ENCODE measurements at places on chromosomes 2 and 18.

GRCh38 chr2:68463287-68463877 is 3.7 kb downstream of the FBXO48 start:
- DNase-seq: peak; percentile 49

DNA sequence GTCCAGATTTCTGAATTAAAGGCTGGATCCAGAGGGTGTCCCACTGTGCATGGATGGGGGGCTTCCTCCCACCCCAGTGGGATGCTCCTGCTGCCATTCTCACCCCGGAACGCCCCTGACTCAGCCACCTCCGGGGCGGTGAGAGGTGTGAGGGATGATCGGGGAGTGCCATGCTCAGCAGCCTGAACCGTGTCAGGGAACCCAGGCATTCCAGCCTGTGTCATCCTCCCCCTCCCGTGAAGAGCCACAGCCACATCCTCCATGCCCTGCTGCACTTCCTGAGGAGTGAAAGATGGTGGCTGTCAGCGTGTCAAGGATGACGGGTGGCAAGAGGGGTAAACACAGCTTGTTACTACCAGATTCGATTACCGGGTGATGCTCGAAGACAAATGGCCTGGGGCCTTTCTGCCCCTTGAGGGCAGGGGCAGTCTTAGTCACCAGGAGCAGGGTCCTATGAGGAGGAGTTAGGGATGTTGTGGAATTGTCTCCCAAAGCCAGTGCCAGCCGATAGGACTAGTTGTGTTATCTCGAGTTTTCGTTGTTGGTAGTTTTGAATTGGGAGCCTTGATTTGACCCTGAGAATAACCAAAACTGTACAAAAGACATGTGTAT is 80.8 kb downstream of the TCF7L1 start:
- DNase-seq: no peak

- DNase-seq: no peak
Measured at GRCh38 chr2:171788316-171788993, 101.2 kb downstream of the DYNC1I2 start.

GRCh38 chr2:162972383-162972782 is 133.8 kb upstream of the KCNH7 start:
- DNase-seq: no peak

DNA sequence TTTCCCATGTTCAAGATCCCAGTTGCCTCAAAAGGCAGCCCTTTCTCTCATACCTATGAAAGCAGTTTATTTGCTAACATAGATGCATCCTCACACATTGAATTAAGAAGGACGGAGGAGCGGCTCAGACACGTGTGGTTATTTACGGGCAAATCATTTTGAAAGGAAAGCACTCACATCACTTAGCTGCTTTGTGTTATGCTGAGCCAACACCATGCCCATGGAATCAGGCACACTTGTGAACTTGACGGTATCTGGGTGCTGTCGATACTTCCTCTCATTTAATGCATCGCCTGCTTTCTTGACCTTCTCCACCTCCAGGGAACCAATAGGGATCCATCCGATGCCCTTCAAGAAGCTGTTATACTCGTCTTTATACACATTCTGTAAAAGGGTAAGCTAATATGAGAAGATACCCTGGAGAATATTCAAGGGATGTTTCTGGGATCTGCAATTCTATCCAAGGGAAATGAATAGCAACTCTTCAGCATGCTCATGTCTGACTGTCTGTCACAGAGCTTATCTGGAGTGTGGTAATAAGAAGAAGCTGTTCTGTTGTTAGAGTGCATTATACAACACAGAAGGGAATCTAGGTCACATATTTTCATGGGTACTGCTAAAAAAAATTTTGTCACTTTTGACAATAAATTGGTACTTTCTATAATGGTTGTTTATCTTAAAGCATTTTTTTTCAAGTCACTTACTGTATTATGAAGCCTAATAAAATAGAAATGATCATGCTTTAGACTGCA is 63.3 kb downstream of the NEB start:
- DNase-seq: no peak

DNA sequence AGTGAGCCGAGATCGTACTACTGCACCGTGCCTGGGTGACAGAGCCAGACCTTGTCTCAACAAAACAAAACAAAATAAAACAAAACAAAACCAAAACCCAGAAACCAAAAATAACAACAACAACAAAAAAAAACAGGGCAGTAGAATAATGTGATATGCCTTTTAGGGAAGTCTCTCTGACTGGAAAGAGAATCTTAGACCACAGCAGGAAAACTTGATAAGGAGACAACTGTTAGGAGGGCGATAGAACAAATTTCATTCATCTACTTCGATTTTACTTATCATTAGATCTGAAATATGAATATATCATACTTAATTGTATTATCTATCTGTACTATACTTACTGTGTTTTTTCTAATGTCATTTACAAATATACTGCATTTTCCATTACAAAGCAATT is 109.0 kb upstream of the CNTNAP5 start:
- DNase-seq: no peak

DNA sequence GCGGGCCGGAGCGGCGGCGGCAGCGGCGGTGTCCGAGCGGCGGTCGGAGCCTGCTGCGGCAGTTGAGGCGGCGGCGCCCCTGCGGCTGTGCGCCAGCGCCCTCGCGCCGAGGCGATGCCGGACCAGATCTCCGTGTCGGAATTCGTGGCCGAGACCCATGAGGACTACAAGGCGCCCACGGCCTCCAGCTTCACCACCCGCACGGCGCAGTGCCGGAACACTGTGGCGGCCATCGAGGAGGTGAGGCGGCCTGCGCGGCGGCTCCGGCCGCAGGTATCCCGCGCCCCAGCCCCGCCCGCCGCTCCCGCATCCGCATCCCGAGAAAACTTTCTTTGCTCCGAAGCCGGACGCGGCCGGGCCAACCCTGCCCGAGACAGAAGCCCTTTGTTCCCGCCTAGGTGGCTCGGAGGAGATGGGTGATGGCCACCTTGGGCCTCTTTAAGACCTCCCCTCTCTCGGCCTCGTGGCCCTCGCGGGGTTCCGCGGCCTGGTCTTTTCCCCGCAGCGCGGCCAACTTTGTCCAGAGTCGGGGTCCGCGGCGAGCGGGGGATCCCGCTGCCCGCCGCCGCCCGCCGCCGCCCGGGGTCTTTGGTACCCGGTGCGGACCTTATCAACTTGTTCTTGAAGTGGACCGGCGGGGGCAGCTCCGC is 504 bp downstream of the ASAP2 start:
- DNase-seq: peak; percentile 55

DNA sequence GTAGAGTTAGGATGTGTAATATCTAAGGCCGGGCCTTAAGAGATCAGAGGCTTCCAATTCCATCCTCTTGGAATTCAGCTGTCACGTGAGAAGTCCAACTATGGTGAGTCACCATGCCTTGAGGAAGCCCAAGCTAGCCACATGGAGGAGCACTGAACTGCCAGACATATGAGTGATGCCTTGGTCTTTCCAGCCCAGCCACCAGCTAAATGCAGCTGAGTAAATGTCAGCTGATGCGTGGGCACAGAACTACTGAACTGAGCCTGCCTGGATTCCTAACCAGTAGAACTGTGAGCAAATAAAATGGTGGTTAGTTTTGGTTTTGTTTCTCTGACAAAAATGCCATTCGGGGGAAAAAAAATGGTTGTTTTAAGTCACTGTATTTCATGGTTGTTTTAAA is 153.7 kb upstream of the SERTAD2 start:
- no peak for DNase-seq

- no peak for DNase-seq
Measured at GRCh38 chr18:45248240-45248903, 366.9 kb upstream of the SLC14A2 start.

GRCh38 chr2:189347540-189347939 is 93.7 kb upstream of the WDR75 start:
- DNase-seq: no peak

All from NCI-H2227 treated with DMSO at 0.1 percent for 48 hours (cell line).